ENCODE measurements at places on chromosomes 3 and 15.

DNA sequence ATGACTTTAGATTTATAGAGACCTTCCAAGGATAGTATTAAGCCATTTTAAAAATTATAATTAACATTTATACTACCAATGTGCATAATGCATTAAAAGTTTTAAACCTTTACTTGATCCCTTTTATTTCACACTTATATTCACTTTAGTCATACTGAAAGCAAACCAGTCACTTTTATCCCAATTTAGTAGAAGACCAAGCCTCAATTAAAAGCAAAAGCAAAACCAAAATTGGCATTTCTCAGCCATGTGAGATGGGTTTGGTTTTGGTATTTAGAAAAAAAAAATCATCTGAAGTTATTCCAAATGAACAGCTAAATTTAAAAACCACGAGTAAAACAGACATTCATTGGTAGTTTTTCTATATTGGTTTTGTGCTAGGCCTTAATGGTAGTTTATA lies 249.4 kb downstream of the LPP start:
- DNase-seq = no peak

DNA sequence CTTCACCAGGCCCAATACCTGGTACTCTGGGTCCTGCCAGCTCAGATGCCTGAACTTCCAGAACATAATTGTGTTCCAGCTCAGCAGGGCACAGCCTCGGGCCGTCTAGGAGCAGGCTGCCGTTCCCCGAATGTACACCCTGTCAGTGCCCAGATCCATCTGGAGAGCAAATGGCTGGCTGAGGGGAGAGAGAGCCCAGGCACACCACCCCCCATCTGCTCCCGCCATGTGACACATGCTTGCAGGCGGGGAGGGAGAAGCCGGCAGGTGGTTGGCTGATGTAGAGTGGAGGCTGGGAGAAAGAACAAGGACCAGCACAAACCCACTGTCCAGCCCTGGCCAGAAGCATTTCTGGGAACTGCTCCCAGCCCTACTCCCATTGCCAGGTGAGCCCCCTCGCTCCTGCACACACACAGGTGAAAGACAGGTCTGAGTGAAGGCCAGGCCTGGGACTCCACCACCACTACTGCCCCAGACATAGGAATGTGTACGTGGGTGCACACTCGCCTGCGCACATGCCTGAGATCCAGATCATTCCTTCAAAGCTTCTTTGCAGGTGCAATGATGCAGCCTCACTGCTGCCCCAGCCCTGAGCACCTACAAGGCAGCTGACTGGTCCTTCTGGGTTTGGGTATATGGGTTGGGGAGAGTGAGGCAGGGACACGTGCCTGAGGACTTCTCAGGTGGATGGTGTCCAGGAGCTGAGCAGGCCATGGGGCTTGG lies 53.5 kb downstream of the SEMA5B start:
- no peak for DNase-seq

DNA sequence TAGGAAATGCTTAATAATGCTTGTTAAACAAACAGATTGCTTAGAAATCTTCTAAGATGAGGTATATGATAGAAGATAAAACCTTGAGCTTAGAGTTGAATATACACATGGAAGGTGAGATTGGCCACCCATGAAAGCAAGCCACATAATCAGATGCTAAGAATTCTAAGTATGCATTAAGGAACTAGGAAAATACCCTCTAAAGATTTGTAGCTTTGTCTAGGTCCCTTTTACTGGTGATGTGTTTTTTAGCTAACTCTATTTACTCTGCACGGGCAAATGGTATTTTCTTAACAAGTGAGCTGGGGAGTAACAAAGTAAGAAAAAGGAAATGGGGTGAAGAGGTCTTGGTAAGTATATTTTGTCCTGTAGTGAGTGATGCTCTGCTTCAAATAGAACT lies 310.3 kb downstream of the OXSM start:
- no peak for DNase-seq

- no peak for DNase-seq
These were observed 260.2 kb downstream of the ZBTB20 start for GRCh38 chr3:114886905-114887304.

DNA sequence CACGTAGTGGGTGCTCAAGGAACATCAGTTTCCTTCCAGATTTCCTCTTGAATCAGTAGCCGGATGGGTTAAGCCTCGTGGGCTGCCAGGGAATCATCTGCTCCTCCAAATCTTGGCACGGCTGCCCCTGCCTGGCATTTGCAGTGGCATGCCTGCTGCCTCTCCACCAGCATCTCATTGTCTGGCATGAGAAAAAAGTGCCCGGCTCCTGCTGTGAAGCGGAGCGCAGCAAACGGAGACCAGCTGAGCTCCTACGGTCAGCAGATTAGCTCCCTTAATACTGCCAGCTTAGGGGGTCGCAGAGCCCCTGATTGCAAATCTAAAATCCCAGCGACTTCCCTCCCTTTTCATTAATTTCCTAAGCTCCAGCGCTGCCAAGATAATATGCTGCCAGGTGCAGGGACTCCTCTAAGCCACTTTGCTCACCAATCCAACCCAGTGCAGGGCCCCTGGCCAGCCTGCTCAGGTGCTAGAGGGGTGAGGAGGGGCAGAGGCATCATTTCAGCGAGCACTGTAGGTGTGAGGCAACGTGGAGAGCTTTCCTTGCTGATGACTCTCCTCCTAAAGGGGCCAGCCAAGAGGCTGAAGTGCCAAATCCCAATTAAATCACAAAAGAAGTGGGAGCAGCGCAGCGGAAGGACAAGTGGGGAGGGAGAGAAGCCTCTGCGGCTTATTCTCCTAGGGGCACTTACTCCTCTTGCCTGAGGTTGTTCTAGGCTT lies 49.6 kb upstream of the ST8SIA2 start:
- DNase-seq = no peak

DNA sequence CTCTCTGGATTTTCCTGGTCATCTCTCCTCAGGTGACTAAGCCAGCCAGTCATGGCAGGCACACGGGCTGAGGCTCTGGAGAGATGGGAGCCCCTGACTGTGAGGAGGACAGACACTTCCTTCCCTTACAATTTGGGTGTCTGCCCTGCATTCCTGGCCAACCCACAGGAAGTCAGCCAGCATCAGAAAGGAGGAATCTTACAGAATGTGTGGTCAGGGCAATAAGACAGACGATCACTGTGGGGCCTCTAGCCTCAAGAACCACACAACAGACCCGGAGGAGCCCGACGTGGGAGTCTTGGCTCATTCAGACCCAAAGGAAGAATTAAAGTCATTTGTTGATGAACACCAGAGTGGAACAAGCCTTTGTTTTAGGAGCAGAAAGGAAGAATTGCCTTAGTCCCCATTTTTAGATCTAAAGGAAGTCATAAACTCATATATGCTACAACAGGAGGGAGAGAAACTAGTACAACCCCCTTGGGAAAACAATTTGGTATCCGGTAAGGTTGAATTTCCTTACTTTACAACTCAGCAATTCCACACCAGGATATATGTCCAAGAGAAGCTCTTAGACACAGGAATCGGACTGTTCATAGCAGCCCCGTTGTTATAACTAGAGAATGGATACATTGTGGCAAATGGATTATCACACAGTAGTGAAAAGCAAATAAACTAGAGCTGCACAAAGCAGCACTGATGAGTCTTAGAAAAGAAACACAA lies 62.2 kb downstream of the ABTB1 start:
- no peak for DNase-seq

DNA sequence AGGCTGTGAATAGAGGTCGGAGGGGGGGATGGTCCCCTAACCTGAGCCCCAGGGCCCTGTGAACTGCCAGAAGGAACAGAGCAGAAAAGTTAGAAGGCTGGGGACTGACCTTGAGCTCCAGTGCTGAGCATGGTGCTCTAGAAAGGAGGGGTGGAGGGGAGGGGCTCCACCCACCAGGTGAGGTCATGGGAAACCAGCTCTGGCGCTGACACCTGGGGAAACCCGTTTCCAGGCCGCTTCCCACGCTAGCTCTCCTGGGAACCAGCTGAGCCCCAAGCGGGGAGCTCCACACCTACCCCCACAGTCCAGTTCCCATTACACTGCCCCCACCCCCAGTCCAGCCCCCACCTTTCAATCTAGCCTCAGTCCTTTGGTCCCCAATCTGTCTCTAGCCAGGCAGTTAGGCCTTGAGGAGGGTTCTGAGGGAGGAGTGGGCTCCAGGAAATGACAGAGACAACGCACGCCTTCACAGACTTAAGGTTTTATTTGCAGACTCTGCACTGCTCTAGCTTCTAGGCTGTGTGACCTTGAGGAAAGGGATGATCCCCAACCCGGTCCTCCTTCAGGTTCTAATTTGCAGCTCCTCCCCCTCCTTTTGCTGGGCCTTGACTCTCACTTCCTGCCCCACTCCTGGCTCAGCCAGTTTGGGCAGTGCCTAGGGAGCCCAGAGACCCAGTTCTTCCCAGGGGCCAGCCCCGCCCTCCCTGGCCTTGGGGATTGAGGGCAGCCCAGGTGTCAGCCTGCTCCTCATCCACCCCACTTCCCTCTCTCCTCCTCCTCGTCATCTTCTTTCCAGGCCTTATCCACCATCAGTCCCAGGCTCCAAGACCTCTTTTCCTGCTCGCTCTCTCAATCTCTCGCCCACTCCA lies 2.1 kb downstream of the RHOV start:
- DNase-seq = peak; percentile 30

- DNase-seq = no peak
These were observed 22.5 kb upstream of the THBS1 start for GRCh38 chr15:39558421-39558820.

- DNase-seq = no peak
These were observed 46.7 kb downstream of the SLC9C1 start for GRCh38 chr3:112247350-112247749.

DNA sequence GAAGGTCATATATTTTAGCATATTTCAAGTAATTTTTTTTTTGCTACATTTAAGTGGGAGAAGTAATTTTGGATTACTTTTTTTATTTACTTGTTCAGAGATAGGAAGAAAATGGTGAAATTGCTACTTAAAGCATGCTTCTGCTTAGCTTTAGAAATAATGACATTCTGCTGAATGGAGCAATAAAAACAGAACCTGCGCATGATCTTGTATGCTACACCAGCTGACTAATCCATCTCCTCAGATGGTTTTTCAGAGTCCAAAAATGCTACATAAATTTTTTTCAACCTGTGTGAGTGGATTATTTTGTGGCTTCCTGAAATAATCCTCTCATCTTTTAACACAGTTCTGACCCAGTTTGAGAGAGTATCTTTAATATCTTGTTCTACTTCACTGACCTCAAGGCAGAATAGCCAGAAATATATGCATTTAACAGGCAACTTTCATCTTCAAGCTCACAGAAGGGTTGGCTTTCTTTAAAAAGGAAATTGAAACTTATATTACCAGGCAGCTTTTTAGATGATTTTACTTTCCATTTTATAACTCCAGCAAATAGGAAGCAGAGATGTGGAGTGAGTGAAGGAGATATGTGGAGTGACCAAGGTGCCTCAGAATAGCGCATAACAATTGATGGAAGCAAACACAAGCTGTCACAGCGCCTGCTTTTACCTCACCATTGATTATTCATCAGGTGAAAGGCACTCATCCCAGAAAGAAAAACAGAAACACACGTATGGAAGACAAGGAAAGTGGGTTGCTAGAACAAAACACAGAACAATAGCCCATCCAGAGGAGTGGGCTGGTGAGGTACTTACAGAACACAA lies 136.6 kb downstream of the TGFBR2 start:
- no peak for DNase-seq

GRCh38 chr3:184571750-184572377 lies 10.3 kb downstream of the EPHB3 start:
- no peak for DNase-seq

GRCh38 chr3:111690242-111690641 lies 95.1 kb upstream of the ZBED2 start:
- DNase-seq = no peak

- peak; percentile 70 for DNase-seq
These were observed 36.3 kb downstream of the CHST14 start for GRCh38 chr15:40506964-40507571.

GRCh38 chr15:88605189-88606069 lies 15.7 kb upstream of the AEN start:
- peak; percentile 56 for DNase-seq

GRCh38 chr3:23244324-23245041 lies 41.4 kb downstream of the UBE2E2 start:
- DNase-seq = no peak

DNA sequence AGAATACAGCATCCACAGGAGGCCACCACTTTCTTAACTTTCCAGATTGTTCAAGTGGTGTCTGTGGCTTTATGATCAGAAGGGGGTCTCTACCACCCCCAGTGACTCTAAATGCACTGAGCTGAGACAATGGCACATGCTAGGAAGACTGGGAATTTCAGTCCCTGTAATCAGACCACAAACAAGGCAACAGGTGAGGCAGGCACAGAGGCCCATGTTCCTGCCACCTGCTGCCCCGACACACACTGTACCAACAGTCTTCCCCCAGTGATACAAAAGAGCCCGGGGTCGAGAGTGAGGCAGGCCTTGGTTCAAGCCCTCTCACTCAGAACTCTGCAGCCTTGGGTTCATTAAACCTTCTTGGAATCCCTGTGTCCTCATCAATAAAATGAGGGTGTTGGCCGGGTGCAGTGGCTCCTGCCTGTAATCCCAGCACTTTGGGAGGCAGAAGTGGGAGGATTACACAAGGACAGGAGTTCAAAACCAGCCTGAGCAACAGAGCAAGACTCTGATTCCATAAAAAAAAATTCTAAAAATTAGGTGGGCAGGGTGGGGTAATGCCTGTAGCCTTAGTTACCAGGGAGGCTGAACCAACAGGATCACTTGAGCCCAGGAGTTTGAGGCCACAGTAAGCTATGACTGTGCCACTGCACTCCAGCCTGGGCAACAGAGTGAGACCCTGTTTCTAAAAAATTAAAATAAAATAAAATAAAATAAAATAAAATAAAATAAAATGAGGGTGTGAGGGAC lies 55.8 kb downstream of the ADCY5 start:
- DNase-seq = no peak

- DNase-seq = no peak
These were observed 34.8 kb downstream of the LIPC start for GRCh38 chr15:58466566-58466965.

DNA sequence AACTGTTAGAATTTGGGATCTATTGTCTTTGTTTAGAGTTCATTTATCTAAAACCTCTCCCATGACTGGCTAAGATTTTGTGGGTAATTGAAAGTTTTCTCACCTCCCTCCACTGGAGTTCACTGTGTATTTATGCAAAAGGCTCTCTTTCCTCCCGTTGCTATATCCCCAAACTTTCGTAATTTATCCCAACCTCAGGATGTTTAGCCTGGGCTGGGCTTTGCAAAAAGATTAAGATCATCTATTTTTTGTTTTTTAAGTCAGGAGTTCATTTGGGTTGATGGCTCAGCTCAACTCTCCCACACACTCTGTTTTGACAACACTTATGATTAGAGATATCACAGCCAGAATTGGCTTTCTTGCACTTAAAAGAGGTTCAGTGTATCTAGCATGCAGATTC lies 27.0 kb downstream of the SUCNR1 start:
- no peak for DNase-seq

GRCh38 chr15:91077029-91077428 lies 23.0 kb upstream of the SV2B start:
- no peak for DNase-seq
